Left renal pelvis (tissue), 4 donors: ENCODE measurements at places on chromosomes 7 and 10. TPM values are rescaled to one million over a fixed set of nuclear protein-coding genes. Genes with fewer than 3 reads are reported as not detected.

DNA sequence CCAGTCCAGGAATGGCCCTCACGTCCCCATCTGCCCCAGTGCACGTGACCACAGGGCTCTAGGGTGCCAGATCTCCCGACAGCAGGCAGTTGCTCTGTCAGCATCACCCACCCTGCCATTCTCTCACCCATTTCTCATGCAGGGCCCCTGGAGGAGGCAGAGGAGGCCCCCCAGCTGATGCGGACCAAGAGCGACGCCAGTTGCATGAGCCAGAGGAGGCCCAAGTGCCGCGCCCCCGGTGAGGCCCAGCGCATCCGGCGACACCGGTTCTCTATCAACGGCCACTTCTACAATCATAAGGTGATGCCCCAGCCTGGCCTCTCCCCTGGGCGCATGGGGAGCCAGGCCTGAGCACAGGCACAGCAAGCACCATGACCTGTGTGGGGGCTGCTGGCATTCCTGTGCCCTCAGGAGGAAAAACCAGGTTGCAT lies 6.1 kb upstream of the DEPP1 start:
- DNase-seq: no peak

CACNA2D1 gene
- polyA plus RNA-seq: 29.5 TPM

CYP3A4 gene
- 0.15 TPM for polyA plus RNA-seq

PRKG1 gene
- 16.4 TPM for polyA plus RNA-seq

PON1 gene
- 0.93 TPM for polyA plus RNA-seq

STEAP2 gene
- polyA plus RNA-seq: 11.6 TPM
